ENCODE measurements at places on chromosomes 5 and 9.
A peak's percentile ranks its signal among the peaks of the same experiment; 100 is the strongest.

DNA sequence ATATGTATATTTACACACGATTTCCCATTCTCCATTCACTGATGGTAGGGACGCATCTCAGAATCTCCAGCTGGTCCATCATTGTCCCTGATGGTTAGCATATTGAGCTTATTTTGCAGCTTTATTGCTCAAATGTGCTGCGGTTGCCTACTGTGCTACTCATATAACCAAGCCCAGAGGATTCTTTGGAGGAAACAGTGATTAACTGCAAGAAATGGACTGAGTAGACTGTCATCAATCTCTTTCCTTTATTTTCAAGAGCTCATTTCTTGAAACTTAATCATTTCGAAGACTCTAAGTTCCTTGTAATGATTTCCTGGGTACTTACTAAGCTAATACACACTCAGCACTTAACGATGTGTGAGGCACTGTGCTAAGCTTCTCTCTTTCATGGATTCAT is 119.0 kb downstream of the MAT2B start:
- DNase-seq, result no peak

GRCh38 chr9:72362680-72363139 is 2.3 kb downstream of the ZFAND5 start:
- peak; percentile 63 for DNase-seq

- no peak for DNase-seq
Measured at GRCh38 chr5:56575821-56576220, 239.5 kb upstream of the MAP3K1 start.

GRCh38 chr5:179610109-179610902 is 13.2 kb downstream of the HNRNPH1 start:
- DNase-seq, result no peak

DNA sequence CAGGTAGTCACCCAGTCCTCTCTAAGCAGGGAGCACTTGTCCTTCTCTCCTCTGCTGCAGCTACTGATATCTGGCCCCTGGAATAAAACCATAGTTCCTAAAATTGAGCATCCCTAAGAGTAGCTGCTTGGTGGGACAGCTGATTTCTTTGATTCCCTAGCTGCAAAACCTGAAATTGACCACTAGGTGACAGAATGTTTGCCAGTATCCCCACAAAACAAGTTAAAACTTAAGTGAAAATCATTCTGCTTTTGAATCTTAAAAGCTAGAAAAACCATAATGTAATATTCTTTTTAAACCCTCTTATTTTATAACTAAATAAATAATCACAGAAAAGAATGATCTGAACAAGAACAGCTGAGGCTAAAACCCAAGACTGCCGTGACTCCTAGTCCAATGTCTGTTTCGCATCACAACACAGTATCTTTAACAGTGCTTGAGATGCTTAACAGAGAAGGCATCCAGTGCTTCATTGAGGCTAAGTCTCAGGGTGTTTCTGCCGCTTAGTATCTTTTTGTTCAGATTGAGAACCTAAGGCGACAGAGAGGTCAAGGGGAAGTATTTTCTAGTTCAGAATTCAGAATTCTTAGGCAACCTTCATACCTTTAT is 24.4 kb upstream of the TAL2 start:
- no peak for DNase-seq

- no peak for DNase-seq
Measured at GRCh38 chr9:104858271-104858670, 69.7 kb downstream of the ABCA1 start.

DNA sequence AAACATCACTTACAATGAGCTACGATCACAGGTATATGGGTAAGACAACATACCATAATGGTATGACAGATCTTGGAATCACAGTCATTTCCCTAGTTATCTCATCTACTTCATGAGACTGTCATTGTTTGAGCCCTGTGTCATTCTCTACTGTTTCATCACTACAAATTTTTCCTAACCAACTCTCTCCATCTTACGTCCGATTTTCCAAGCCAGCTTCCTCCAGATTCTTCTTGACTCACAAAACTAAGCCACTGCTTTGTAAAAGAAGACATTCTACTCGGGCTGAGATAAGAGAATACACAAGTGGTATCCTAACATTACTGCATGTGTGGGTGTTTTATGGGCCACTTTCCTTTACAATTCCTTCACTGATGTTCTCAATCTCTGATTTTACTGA is 49.6 kb downstream of the SERINC5 start:
- no peak for DNase-seq

GRCh38 chr9:126456441-126457174 is 130.0 kb downstream of the MVB12B start:
- no peak for DNase-seq

- DNase-seq, result no peak
Measured at GRCh38 chr9:6667633-6668280, 22.2 kb upstream of the GLDC start.

- no peak for DNase-seq
Measured at GRCh38 chr9:125914411-125914810, 167.2 kb downstream of the PBX3 start.

DNA sequence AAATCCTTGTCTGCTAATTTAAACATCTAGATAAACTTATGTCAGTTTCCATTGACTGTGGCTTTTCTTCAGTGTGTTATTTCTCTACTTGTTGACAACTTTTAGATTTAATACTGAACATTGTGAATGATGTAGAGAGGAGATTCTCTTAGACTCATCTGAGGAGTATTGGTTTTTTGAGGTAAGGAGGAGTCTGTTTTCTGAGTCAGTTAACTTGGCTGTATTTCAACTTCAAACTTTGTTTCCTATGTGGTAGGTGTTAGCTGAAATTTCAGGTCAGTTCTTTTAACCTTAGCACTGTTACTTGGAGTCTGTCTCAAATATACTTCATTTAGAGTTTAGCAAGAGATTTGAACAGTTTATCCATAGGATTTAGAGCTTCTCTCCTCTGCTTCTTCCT is 67.9 kb downstream of the XRCC4 start:
- DNase-seq, result no peak

- DNase-seq, result no peak
Measured at GRCh38 chr9:114317665-114318357, 5.1 kb upstream of the ORM1 start.

GRCh38 chr5:96902876-96903275 is 26.6 kb downstream of the ERAP2 start:
- no peak for DNase-seq

DNA sequence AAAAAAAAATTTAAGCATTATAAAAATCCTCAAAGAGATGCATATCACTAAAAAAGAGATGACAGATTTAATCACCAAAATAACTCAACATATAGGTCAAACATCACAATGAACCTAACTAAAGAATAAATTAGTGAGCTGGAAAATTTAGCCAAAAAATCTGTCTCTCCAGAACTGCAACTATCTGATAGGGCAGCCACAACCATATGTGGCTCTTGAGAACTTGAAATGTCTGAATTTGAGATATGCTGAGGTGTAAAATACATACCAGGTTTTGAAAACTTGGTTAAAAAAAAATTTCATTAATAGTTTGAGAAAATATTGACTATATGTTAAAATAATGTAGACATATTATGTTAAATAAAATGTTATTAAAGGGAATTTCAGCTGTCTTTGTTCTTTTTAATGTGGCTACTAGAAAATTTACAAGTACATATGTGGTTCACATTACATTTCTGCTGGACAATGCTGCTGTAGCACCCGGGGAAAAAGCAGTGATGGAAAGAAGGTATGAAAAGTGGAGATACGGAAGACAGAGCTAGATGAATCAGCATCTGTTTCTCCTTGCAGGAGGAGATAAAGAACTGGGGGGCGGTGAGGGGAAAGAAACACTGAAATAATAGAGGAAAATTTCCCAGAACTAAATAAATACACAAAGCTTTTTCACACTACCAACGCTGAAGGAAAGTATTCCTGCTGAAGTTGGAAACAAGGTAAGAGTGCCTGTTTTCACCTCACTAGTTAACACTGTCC is 66.1 kb downstream of the DCP2 start:
- no peak for DNase-seq

DNA sequence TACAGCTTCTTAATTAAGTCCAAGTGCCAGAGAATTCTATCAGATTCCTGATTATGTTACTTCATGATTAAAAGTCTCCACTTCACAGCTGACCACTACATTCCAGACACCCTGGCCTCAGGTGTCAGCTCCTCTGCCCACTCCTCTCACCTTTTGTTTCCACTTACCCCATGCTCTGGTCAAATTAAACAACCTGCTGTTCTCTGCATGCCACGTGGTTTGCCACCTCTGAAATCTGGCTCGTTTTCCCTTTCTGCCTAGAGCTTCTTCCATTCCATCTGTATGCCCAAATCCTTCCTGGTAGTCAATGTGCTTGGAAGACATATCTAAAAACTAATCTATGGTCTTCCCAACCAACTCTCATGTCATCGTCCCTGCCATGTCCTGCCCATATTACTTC is 158.6 kb downstream of the ICE1 start:
- DNase-seq, result no peak

DNA sequence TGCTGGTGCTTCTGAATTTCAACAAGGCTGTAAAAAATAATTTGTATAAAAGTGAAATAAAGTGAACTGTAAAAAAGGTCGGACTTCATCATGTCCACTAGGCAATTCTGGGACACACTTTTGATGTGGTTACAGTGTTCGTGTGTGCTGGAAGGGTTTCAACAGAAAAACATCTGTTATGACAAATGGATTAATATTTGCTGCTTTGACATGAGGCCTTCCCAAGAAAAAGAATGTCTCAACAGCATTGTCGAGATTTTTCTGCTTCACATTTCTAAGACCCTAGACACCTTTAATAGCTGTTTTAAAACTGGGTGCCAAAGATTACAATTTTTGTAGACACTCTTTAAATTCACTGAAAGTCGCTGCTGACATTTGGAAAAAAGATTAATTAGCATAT is 216.6 kb downstream of the SLC12A2 start:
- no peak for DNase-seq

DNA sequence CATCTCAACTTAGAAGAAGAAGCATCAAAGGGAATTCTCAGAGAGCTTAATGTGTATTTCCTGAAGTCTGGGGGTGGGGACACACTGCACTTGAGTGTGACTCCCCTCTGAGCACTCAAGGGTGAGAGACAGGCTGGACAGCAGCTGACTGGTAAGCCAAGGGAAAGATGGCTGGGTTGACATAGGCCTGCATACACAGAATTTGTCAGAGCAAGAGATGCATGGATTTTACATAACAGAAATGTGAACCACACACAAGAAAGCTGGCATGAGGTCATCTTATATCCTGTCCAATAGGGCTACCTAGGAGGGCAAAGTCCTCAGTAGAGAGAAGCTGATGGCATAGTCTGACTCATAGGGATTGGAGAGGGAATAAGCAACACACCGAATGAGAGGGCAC is 114.3 kb upstream of the EPB41L4A start:
- no peak for DNase-seq

DNA sequence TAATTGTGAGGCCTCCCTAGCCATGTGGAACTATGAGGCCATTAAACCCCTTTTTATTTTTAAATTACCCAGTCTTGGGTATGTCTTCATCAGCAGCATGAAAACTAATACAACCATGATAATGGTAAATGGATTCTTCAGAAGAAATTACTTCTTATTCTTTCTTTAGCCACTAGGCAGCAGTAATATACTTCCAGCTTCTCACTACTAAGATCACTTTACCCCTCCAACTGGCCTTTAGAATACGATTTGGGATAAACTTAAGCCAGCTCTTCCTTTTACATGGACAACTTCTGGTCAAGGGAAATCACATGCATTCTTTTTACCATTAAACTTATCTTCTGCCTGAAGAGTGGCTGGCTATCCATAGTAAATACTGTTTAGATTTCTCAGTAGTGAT is 355.4 kb downstream of the MAN2A1 start:
- no peak for DNase-seq

Data from substantia nigra (tissue), 51 donors.